ENCODE measurements at places on chromosomes 3 and 15. TPM values are rescaled to one million over a fixed set of nuclear protein-coding genes. Genes with fewer than 3 reads are reported as not detected.

The USP13 gene
- 6.9 TPM for total RNA-seq

The AP3B2 gene
- total RNA-seq: 0.42 TPM

The SPTSSB gene
- total RNA-seq: 0.16 TPM

DNA sequence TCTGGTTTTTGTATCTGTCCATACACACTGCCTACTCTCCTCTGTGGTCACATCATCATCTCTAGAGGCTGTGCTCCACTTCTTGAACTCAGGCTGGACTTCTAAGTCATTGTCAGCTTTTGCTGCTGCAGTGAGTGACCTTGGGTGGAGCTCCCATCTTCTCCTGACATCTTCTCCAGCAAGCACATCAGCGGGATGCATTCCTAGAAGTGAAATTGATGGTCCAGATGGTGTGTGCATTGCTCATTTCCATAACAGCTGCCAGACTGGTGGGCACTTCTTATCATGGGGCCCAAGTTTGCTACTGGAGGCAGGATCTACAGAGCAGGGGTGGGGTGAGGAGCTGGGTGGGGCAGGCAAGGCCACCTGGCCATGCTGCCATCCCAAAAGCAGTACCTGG lies 109.9 kb downstream of the DNAJB8 start:
- no peak for DNase-seq
- H3K27me3 ChIP-seq: no peaks in the 10 kb centered on the region
- H3K36me3 ChIP-seq: no peaks in the 10 kb centered on the region

DNA sequence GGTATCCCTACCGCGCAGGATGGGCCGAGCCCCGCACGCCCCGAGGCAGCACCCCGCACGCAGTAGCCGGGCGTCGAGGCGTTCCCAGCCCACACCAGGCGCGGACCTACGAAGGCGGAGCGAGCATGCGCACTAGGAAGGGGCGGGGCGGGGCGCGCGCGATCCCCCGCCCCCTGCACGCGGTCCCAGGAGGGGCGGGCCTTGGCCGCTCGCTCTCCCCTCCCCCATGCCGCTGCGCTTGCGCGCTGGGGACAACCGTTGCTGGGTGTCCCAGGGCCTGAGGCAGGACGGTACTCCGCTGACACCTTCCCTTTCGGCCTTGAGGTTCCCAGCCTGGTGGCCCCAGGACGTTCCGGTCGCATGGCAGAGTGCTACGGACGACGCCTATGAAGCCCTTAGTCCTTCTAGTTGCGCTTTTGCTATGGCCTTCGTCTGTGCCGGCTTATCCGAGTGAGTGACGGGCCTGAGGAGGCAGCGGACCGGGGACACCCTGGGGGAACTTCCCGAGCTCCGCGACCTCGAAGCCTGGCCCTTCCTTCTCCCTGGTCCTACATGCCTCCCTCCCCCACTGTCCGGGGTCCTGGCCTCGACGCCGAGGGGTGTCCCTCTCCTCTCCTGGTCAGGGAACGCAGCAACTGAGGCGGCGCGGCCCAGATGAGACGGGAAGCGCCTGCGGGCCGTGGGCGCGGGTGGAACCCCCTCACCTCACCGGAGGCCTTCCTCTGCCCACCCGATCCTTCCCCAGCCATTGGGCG lies at the start of gene SPESP1:
SPESP1 (plus strand) TSS at position 258 of the 755 bp plus-strand sequence; CDS start at position 387, 129 bp downstream.
- peak; percentile 86 for DNase-seq
- H3K36me3 ChIP-seq: no peaks in the 10 kb centered on the region
- H3K4me3 ChIP-seq: peak within 1 kb of the TSS; percentile 42

DNA sequence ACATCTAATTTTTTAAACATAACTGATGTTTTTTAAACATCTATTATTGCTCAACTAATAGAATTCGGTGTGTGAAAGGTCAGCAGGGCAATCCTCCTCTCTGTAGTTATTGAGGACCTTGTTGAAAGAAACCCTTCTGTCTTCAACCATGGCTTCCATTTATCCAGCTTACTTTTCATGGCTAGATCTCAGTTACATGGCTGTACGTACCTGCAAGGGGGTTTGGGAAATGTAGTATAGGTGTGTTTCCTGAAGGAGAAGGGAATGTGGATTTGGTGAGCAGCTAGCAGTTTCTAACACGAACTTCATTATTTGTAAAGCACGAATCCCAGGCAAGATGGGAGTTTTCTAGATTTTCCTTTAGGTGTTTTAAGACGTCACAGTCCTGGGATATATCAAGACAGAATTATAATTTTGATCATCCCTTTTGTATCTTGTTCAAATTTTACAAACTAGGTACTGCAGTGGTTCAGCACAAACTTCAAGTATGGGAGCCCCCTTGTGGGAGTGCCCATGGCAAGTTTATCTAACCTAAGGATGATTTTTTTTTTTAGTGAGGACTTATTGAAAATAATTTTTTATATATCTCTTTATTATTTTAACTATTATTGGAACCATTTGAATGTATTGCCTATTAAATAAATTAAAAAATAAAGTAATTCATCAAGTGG lies 41.6 kb downstream of the FBXL2 start:
- H3K4me3 ChIP-seq: no peak overlapping the region
- DNase-seq: no peak
- H3K27me3 ChIP-seq: no peaks in the 10 kb centered on the region
- H3K4me1 ChIP-seq: no peaks in the 10 kb centered on the region

DNA sequence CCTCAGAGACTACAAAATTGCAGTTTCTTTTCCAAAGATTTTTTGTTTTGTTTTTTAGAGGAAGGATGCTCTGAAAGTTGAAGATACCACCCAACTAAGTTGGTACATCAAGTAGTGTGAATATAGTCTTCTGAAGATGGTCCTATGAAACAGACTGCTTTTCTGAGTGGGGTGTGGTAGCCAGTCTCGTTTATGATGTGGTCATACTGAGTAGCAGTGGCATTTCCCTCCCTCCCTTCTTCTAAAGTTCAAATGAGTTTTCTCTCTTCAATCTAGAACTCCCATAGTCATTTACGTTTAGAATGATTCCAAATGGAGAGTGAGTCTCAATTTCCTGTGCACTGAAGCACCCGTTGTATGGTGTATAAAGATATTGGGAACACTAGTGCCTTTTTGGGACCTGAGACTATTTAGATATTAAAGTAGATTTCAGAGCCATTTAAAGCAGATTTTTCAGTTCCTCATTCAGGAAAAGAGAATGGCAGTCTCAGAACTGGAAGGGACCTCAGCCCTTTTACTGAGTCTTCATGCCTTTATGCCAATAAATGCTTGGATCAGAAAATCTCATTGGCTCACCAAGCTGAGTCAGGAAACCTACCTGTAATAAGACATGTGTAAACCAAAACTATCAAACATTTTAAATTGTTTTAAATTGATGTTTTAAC lies 200.4 kb downstream of the CDIN1 start:
- H3K4me3 ChIP-seq: no peak overlapping the region
- H3K27me3 ChIP-seq: no peaks in the 10 kb centered on the region
- no peak overlapping the region for H3K27ac ChIP-seq
- no peaks in the 10 kb centered on the region for H3K36me3 ChIP-seq
- no peaks in the 10 kb centered on the region for H3K4me1 ChIP-seq

DNA sequence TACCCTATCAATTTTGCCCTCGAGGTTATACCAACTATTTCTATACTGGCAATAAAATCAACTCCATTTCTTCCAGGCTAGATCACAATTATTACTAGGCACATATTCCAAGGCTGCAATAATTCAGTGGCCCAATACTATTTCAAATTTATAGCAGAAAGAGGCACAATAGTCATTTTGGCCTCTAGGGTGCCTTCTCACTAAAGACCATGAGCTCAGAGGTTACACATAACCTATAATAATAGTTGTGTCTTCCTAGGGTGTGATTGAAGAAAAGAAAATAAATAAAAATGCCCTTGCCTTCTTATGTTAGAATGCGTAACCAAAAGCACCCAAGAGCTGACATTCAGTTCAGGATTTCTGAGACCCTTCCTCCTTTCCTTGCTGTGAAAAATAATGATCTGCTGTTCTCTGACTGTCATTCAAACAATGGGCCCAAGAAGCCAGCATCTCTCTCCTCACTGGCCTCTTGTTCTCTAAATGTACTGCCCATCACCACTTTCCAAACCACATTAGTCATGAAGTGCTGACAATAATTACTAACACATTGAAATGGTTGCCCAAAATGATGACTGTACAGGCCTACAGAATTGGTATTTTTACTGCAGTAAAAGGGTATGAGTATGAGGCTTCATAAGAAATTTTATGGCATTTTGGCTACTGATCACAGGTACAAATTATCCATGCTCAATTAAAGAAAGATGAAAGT lies 244.8 kb downstream of the LRRN1 start:
- DNase-seq: no peak
- no peak overlapping the region for H3K27ac ChIP-seq
- H3K4me1 ChIP-seq: no peaks in the 10 kb centered on the region
- no peaks in the 10 kb centered on the region for H3K27me3 ChIP-seq

GRCh38 chr3:41580274-41580959 lies 381.1 kb downstream of the CTNNB1 start:
- H3K27ac ChIP-seq: no peak overlapping the region
- H3K36me3 ChIP-seq: no peaks in the 10 kb centered on the region
- H3K27me3 ChIP-seq: no peaks in the 10 kb centered on the region
- H3K4me1 ChIP-seq: no peaks in the 10 kb centered on the region

- DNase-seq: no peak
- no peaks in the 10 kb centered on the region for H3K27me3 ChIP-seq
- no peak overlapping the region for H3K27ac ChIP-seq
- no peaks in the 10 kb centered on the region for H3K36me3 ChIP-seq
- no peak overlapping the region for H3K4me3 ChIP-seq
- H3K4me1 ChIP-seq: peaks cover 2% of the 10 kb centered on the region
These were observed 27.9 kb downstream of the PLCL2 start for GRCh38 chr3:16912400-16913263.

Data from aorta (tissue), 5 donors.